ENCODE measurements at places on chromosomes 5 and 9.

GRCh38 chr5:61202213-61202612, 39.9 kb upstream of the SMIM15 start:
- no peak for DNase-seq

DNA sequence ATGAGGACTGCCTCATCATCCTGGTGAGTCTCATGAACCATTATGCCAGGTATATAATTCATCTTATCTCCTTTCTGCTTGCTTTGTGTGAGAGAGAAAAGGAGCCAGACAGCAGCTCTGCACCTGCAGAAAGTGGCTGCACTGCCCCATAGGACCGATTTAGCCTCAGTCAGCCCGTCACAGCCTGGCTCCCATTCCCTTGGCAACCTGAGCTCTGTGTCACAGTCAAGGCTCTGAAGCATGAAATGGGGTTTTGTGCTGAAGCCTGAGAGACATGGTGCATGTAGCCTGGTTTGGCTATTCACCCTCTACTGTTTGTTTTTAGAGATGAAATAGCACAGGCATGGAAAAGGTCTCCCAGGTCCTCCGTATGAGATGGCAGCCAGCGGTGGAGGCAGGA, 198.3 kb downstream of the KCTD16 start:
- DNase-seq: peak; percentile 37

DNA sequence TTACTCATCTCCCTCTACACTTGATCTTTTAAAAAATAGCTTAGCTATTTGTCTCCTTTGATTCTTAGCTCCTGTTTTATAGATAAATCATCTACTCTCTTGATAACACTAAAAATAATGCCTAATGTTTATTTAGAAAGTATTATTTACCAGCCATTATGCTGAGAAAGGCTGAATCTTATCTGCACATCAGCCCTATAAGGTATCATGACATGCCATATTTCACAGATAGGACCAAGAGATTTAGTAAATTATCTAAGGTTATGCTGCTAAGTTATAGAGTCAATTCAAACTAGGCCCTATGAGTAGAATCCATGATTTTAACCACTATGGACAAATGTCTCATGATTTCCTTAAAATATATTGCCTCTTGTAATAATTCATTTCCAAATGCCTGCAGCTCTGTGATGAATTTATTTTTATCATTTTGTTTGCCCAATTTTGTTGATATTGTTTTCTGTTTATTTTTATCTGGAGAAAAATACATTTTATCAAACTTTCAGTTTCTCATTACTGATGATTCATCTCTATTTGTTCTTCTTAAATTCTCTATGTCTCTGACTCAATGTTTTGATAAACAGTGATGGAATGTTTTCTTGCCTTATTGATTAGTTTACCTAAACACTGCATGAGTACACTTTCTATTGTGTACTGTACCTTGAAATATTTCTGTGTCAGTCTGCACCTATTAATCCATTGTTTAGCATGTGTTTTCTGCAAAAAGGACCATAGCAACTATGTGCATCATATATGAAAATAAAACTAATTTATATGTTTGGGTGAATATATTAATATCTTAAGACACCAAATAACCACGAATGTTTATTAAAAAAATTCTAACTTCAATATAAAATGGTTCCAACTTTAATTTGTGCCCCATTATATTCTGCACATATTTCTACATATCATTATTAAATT, 300.8 kb downstream of the CDH9 start:
- DNase-seq: no peak

GRCh38 chr9:133980864-133981588, 11.1 kb downstream of the VAV2 start:
- DNase-seq: no peak

- no peak for DNase-seq
These were observed 159.6 kb upstream of the GPR151 start for GRCh38 chr5:146675636-146676035.

- no peak for DNase-seq
These were observed 30.9 kb upstream of the CDK20 start for GRCh38 chr9:88005240-88005639.

GRCh38 chr5:14720236-14720923, 55.9 kb downstream of the OTULIN start:
- no peak for DNase-seq

GRCh38 chr5:82259172-82259800, 18.9 kb downstream of the RPS23 start:
- no peak for DNase-seq

DNA sequence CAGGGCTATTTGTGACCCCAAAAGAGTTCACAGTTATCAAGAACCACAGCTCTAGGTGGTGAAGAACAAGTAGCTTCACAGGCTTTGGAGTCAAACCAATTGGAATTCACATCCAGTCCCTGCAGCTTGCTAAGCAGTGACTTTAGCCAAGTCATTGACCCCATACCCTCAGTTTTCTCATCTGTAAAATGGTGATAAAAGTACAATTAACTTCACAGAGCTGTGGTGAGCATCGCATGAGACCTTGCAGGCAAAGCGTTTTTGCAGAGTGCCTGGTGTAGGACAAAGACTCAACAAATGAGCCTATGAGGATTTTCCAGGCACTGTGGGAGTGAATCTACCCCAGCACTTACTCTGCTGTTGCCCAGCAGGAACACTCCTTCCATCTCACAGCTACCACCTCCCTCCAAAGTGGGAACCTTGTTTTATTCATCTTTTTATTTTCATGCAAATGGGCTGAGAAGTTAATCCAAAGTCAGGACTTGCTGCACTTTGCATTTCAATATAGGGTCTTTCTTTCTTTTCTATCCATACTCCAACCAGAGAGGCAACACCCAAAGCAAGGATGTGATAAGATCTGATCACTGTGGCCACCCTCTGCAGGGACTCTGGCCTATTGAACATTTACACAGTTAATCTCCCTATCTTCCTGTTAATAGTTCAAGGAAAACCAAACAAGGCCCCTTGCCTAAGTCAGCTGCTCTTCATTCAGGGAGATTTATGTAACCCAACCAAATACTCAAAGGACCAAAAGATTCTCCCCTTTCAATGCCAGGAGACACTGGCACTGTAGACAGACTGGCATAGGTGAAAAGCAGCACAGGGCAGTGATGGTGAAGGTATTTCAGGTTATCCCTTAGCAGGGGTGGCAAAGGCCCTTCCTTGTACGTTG, 41.9 kb downstream of the ABCA1 start:
- no peak for DNase-seq

DNA sequence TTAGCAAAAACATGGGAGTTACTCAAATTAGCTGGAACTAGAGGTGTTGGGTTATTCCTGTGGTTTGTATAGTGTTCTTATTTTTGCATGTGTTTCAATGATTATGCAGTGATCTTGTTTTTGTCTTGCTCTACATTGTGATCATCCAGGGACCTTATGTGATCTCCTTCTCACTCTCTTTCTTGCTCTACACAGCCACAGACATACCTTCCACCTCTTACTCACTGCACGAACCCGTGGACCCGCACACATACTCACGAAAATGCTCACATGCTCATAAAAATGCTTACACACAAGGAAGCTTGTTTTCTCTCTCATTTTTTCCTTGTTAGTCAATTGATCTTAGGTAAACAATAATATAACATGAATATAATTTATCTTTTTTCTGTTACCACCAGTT, 187.1 kb downstream of the KDM4C start:
- DNase-seq: no peak

GRCh38 chr9:21510806-21511205, 28.7 kb upstream of the IFNE start:
- DNase-seq: no peak

- DNase-seq: no peak
These were observed 1413.1 kb upstream of the CDH6 start for GRCh38 chr5:29780401-29780800.

GRCh38 chr9:96782235-96782634, 4.3 kb upstream of the ZNF510 start:
- no peak for DNase-seq

- DNase-seq: no peak
These were observed 18.7 kb downstream of the INIP start for GRCh38 chr9:112699230-112699629.

DNA sequence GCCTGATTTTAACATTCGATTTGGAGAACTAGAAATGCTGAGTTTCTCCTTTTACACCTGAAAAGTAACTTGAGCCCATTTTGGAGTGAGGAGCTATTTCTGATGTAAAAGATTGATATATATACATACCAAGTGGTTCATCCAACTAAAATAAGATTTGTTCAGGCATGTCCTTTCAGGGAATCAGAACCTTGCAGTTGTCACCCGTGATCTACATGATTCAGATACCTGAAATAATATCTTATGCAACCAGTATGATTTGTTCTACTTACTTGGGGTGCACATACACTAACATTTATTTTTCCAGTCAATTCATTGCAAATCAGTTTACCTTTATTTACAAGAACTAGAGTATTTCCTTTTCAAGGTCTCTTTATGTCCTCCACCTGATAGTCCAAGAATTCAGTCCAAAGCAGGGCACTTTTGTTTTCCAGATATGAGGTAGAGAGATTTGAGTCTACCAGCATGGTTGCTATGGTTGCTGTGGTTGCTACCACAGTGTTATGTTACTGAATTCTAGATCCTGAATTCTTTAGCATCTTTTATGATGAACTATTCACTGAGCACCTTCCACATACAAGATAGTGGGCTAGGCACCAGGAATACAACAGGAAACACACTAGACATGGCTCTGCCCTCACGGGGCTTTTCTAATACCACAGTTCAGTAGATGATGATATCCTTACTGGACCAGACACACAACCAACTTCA, 49.3 kb downstream of the CCL28 start:
- no peak for DNase-seq

DNA sequence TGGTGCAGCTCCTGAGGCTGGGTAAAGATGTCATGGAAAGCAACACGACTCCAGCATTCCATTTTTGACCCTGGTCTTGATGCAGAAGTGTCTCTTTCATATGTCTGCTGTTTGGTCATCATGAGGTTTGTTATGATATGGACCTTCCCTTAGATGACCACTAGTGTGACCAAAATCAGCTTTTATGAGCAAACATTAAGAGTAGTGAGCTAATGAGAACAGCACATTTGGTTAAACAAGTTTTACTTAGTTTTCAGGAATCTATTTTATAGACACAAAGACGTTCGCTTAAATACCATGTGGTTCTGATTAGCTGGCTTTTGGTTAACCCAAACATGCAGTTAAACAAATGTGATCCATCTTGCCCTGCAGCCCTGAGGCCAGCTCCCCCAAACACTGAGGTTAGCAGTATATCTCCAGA, 56.7 kb upstream of the ACTBL2 start:
- no peak for DNase-seq

DNA sequence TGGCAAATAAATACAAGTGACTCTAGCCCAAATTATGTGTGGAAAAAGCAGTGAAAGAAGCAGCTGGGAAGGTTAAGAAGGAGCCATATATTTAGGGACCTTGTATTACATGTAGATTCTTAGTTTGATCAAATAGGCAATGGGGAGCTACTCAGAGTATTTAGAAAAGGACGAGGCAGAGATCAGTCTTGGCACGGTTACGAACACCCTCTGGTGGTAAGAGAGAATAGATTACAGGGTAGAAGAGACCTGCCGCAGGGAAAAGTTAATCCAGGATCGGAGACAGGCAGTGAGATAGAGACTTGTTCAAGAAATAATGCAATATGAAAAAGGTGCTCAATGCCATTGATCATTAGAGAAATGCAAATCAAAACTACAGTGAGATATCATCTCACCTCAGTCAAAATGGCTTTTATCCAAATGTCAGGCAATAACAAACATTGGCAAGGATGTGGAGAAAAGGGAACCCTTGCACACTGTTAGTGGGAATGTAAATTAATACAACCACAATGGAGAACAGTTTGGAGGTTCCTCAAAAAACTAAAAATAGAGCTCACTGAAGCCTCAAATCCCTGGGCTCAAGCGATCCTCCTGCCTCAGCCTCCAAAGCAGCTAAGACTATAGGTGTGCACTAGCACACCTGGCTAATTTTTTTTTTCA, 12.0 kb downstream of the INIP start:
- DNase-seq: peak; percentile 13

DNA sequence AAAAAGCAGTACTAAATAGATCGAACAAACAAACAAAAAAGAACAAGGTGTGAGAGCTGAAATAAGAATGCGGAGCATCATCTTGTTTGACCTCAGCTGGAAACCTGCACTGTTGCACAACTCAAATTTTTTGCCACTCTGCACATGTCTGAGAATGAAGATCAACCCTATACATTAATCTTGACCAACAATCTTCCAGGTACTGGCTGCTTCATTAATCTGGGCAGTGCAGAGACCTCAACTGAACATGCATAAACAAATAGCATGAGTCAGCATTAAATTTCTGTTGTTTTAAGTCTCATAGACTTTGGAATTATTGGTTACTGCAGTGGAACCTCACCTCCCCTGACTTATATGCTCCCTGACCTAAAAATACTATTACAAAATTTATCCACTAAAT, 114.6 kb upstream of the FTMT start:
- no peak for DNase-seq

- DNase-seq: no peak
These were observed 447.8 kb downstream of the ENC1 start for GRCh38 chr5:74192606-74193299.

DNA sequence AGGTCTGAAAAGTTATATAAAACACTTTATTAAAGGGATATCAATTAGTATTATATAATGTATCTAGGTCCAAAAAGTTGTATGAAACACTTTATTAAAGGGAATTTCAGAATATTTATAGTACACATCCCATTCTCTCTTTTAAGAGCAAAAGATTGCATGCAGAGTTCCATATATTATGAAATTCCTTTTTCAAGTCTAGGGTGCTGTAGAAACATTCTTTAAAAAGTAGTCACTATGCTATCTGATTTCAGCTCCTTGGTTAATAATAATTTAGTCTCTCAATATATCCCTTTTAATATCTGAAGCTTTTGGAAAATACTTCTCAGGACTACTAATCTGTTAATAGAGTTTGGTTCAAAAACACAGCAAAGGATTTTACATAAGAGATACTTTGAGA, 1496.1 kb upstream of the C9orf72 start:
- no peak for DNase-seq

GRCh38 chr5:86974955-86975354, 292.7 kb upstream of the RASA1 start:
- no peak for DNase-seq

DNA sequence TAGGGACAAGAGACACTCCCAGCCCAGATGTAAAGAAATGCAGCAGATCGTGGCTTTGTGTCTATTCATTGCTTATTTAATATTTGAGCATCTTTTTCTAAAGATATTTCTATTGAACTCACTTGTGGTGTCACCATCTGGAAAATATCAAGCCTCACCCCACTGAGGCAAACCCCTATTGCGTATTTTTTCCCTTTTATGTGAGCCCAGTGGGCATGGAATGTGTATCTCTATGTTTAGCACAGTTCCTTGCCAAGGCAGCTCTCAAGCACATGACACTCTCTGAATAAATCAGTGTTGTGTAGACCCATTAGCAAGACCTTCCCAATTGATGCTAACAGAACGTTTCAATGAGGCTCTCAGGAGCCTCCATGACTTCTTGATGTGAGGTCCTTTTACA, 81.6 kb downstream of the TMEM174 start:
- DNase-seq: no peak

DNA sequence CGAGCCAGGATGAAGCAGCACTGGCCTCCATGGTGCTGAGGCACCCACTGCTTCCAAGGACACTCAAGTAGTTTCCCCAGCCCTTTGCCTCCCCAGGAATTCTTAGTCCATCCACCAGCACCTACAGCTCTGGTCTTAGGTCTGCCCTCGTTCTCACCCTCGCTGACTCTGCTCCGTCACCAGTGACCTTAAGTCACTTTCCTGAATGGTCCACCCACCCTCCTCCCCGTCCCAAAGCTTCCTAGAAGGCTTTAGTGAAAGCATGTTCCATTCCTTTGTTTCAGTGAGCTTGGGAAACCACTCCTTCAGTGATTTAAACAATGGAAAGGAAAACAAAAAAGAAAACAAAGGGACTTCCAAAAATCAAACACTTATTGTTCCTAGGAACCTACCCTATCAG, 54.6 kb upstream of the MAP3K1 start:
- no peak for DNase-seq

- no peak for DNase-seq
These were observed 1.2 kb downstream of the DUSP1 start for GRCh38 chr5:172769616-172770373.

Measured in posterior cingulate gyrus (tissue), 11 donors.